Fibroblast of villous mesenchyme (primary cell): ENCODE measurements at places on chromosomes 7 and 10. TPM values are rescaled to one million over a fixed set of nuclear protein-coding genes. Genes with fewer than 3 reads are reported as not detected.

RARRES2 gene
- total RNA-seq, result 139 and 185 TPM in 2 replicates

PRRT4 gene
- total RNA-seq, result not detected in 2 replicates

CCDC3 gene
- total RNA-seq, result 0.43 and 1.3 TPM in 2 replicates

TMEM225B gene
- total RNA-seq, result 0.43 and 1.6 TPM in 2 replicates

SEMA3C gene
- 101 and 136 TPM in 2 replicates for total RNA-seq

CDH23 gene
- under 0.01 TPM in 2 replicates for total RNA-seq

KEL gene
- under 0.01 TPM in 1 of 2 replicates, not detected in the other for total RNA-seq

CRYGN gene
- total RNA-seq, result under 0.01 TPM in 1 of 2 replicates, not detected in the other

UCN3 gene
- total RNA-seq, result not detected in 2 replicates

CHAT gene
- total RNA-seq, result not detected in 2 replicates

SUN3 gene
- total RNA-seq, result not detected in 2 replicates

SDK1 gene
- 0.43 and 0.64 TPM in 2 replicates for total RNA-seq

COL26A1 gene
- not detected in 2 replicates for total RNA-seq

UCMA gene
- not detected in 2 replicates for total RNA-seq

TBX20 gene
- total RNA-seq, result 1.3 and 2.6 TPM in 2 replicates

RAB11FIP2 gene
- total RNA-seq, result 25.1 and 28.5 TPM in 2 replicates

CYP2E1 gene
- total RNA-seq, result 1.3 and 1.6 TPM in 2 replicates

CALHM1 gene
- not detected in 2 replicates for total RNA-seq

TMEM273 gene
- total RNA-seq, result not detected in 2 replicates

HECW1 gene
- total RNA-seq, result 1.7 and 3.2 TPM in 2 replicates

SPDYE2B gene
- not detected in 2 replicates for total RNA-seq

FAM25C gene
- not detected in 2 replicates for total RNA-seq

CYP3A4 gene
- not detected in 2 replicates for total RNA-seq

SH2B2 gene
- total RNA-seq, result 0.43 and 0.97 TPM in 2 replicates

SNX10 gene
- total RNA-seq, result 0.86 and 1.9 TPM in 2 replicates

MCM10 gene
- total RNA-seq, result 7.8 and 8.1 TPM in 2 replicates

ENTPD7 gene
- 43.2 and 48.4 TPM in 2 replicates for total RNA-seq

ZNF786 gene
- total RNA-seq, result 6.1 and 9.1 TPM in 2 replicates

AKR1C2 gene
- total RNA-seq, result 1.6 and 5.2 TPM in 2 replicates

VPS50 gene
- 28.3 and 45.8 TPM in 2 replicates for total RNA-seq

UTF1 gene
- total RNA-seq, result not detected in 2 replicates

CPSF4 gene
- total RNA-seq, result 33.8 and 38.4 TPM in 2 replicates

CNNM2 gene
- 4.7 and 8.4 TPM in 2 replicates for total RNA-seq

NMT2 gene
- 63.5 and 84.2 TPM in 2 replicates for total RNA-seq

NAMPT gene
- 160 and 180 TPM in 2 replicates for total RNA-seq

VSTM2A gene
- total RNA-seq, result not detected in 2 replicates
